ENCODE measurements at places on chromosomes 7 and 10.

DNA sequence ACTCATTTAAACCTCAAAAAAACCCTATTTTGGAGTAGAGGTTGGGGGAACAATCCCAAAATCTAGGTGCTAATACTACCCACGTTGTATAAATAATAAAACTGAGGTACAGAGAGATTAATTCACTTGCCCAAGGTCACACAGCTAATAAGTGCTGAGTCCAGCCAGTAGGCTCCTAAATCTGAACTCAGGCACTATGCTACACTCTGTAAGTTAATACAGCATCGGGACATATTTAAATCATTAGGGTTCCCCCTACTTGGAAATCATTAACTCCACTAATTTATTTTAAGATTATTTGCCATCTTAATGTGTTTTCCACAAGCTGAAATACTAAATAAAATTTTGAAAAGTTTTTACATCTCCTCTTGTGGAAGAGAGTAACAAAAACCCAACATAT is 24.2 kb downstream of the PIP4K2A start:
- DNase-seq: no peak

DNA sequence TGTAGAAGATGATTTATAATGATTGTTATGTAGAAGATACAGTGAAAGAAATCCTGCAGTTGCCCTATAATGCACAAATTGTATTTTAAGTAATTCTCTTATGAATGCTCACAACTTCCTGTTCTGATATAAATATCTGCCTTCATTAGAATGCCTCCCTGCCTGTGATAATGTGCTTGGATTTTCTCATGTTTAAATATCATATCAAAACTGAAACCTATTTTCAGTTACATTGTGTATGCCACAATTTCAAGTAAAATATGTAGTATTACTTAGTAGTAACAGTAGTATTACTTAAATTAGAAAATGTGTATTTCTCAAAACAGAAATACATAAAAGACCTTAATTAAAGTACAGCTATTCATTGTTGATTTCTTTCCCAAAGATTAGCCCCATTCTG is 41.1 kb upstream of the TFEC start:
- DNase-seq: no peak

- no peak for DNase-seq
These were observed 486.1 kb downstream of the SEMA3D start for GRCh38 chr7:84700563-84701370.

GRCh38 chr10:58842860-58843376 is 330.2 kb downstream of the BICC1 start:
- DNase-seq: no peak

GRCh38 chr7:101226721-101227120 is 8.8 kb downstream of the ZNHIT1 start:
- DNase-seq: no peak

- no peak for DNase-seq
These were observed 304.7 kb downstream of the WDR11 start for GRCh38 chr10:121155742-121156474.

DNA sequence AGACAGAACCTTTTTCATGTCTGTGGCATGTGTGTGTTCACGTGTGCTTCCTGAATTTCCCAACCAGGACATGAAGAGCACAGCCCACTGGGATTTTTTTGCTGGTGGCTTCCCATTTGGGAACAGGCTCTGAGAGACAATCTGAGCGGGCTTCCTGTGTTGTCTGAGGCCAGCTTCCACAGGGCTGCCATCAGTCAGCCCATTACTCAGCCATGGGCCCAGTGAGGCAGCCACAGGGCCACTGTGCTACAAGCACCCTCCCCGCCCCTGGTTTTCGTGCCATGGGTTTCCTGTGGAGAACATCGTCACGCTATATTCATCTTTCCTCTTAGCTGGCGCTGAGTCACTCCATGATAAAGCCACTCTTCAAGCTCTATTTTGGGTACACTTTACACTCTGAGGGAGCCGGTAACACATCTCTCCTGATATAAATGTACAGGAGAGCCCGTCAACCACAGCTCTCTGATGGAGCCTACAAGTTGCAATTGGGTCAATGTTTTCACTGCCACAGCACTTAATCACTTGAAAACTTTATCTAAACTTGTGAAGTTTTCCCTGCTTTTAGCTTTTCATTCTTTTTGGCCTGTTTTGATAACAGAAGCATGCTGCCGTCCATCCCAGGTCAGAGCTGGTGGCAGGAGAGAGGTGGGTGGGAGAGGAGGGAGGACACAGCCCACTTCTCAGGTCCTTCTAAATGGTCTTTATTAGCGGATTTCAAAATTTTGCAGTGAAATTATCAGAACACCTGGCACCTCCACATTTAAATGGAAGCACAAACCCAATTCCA is 96.9 kb downstream of the HIPK2 start:
- DNase-seq: peak; percentile 48

GRCh38 chr7:151091988-151092387 is 5.7 kb downstream of the AGAP3 start:
- DNase-seq: no peak

DNA sequence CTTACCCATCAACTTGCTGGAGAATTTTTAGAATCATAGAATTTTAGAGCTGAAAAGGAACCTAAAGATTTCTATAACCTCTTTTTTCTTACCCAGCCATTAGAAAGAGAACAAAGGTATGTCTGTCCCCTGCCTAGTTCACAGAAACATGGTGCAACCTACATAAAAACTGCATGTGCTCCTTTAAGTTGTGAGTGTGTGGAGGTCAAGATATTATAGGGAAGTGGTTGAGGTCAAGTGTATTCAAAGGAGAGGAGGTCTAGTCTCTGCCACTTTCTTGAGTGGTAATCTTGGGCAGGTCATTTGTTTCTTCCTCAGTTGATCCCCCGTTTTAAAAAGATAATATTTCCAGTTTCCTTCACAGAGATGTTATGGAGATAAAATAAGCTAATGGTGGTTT is 6.4 kb downstream of the UBTD1 start:
- DNase-seq: no peak

GRCh38 chr7:36216063-36216684 is 63.1 kb downstream of the EEPD1 start:
- DNase-seq: no peak

- DNase-seq: no peak
These were observed 23.7 kb upstream of the LAMB1 start for GRCh38 chr7:108026647-108027046.

Measured in PC-9 (cell line).